ENCODE measurements at places on chromosomes 5 and 9.

GRCh38 chr9:115777610-115778009 is 376.0 kb upstream of the PAPPA start:
- no peak for DNase-seq

DNA sequence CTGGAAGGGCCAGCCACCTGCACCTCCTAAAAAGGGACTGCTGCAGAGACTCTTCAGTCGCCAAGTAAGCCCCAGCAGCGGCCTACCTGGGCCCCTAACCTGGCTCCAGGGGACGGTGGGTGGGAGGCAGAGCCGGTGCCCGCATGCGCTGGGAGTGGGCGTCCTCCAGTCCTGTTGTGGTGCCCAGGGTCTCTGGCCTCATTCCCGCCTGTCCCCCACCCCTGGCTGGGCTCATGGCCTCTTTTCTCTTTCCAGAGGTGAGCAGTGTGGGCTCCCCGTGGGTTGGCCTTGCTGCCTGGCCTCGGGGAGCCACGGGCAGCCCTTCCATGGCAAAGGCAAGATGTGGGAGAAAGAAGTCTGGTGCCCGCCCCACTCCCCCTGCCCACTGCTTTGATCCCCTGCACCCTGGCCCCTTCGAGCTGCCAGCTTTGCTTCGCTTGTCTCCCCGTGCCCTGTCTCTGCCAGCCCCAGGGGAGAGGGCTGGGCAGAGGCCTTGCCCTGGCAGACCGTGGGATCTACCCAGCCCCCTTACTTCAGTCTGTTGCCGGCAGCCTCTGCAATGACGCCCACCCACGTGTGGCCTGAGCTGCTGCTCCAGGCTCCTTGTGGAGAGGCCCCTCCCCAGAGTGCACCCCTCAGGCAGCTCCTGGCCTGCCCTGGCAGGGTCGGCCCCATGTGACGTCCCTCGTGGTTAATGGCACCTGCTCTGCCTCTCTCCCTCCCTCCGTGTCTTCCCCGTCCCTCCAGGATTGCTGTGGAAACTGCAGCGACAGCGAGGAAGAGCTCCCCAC is 5.4 kb upstream of the PRR7 start:
- no peak for DNase-seq

- DNase-seq, result no peak
Measured at GRCh38 chr5:130136300-130136699, 232.0 kb downstream of the CHSY3 start.

DNA sequence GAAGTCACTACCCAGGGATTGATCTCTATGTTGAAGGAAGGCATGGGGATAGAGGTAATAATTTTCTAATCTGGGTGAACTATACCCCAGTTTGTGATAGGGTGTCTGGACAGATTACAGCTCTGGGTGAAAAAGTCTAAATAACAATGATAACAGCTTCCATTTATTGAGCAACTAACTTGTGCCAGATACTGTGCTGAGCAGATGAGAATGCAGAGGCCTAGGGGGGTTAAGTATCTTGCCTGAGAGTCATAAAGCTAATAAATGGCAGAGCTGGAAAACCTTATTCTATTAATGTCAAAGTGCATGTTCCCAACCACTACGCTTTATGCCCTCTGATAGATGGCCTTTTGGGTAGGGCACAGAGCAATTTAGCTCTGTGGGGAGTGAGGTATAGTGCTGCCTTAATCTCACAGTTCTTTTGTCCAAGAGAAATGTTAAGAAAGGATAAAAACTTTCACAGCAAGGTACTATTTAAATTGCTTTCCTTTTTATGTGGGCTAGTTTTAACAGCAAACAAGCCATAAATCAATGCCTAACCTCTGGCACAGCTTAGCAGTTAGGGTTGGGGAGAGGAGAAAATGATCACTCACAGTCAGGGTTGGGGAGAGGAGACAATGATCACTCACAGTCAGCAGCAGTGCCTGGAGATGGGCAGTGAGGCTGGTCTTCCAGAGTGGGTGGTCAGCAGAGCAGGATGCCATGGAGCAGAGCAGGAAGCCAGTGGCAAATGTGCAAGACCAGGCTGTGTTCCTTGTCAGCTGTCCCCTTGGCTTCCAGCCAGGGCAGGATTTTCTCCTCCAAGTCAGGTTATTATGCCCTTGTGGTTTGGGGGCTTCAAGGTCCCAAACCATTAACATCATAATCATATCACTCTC is 187.0 kb downstream of the CARTPT start:
- DNase-seq, result no peak

GRCh38 chr9:138028596-138028995 is 151.0 kb downstream of the CACNA1B start:
- DNase-seq, result no peak

DNA sequence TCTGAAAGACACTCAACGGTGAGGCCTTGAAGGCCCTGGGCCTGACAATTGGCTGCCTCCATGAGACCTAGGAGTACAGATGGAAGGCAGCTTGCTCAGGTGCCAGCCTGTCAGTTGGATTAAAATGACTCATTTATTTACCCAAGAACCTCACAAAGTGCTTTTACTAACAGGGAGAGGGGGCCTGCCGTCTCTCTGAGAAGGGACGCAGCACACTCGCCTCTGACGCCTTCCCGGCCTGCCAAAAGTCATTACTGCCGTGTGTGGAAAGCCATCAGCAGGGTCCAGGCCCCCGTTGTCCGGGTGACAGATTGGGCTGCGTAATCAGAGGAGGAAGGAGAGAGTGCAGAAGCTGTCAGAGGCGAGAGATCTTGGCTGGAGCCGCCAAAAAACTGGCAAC is 32.4 kb downstream of the DDX31 start:
- no peak for DNase-seq

GRCh38 chr5:171663311-171664085 is 122.1 kb upstream of the SMIM23 start:
- no peak for DNase-seq

GRCh38 chr9:93594041-93594756 is 17.8 kb downstream of the PHF2 start:
- DNase-seq, result no peak

GRCh38 chr5:82466986-82467561 is 188.9 kb upstream of the RPS23 start:
- DNase-seq, result no peak

GRCh38 chr5:147963436-147963835 is 57.1 kb upstream of the C5orf46 start:
- DNase-seq, result no peak

GRCh38 chr9:134071149-134071548 is 3.3 kb upstream of the BRD3 start:
- DNase-seq, result no peak

GRCh38 chr9:88747768-88748167 is 212.8 kb downstream of the NXNL2 start:
- no peak for DNase-seq

DNA sequence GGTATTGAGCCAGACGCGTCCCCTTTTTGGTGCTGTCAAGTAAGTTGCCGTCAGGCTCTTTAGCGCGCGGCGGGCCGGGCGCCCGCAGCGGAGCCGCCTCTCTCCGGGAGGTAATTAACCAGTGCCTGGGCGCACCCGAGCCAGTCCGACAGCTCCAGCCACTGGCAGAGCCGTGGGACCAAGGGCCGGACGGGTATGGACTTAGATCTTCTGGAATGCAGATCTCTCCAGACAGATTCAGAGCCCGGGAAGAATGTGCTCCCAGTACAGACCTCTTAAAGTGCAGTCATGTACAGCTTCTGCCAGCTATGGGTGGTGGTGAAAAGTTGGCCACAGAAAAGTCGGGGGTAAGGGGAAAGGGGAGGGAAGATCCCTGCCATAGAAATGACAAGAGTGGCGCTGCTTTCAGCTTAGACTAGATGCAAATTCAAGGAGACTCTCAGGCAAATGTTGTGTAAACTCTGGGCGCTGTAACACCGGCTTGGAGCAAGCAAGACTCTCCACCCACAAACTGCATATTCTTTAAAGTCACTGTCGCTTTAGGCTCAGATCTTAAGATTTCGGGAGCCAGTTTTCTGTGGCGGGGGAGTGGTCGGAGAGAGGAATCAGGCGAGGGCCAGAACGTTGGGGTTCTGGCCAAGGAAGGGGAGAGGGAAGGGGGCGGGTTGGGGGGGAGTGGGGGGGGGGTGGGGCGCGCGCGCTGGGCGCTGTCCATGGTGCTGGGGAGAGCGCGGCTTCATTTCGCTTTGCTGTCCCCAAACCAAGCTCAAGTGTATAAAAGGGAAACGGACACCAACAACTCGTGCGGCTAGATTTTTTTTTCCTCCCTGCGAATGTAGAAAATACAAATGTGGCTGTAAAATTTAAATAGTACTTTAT is 29.2 kb downstream of the NR2F1 start:
- DNase-seq, result no peak

DNA sequence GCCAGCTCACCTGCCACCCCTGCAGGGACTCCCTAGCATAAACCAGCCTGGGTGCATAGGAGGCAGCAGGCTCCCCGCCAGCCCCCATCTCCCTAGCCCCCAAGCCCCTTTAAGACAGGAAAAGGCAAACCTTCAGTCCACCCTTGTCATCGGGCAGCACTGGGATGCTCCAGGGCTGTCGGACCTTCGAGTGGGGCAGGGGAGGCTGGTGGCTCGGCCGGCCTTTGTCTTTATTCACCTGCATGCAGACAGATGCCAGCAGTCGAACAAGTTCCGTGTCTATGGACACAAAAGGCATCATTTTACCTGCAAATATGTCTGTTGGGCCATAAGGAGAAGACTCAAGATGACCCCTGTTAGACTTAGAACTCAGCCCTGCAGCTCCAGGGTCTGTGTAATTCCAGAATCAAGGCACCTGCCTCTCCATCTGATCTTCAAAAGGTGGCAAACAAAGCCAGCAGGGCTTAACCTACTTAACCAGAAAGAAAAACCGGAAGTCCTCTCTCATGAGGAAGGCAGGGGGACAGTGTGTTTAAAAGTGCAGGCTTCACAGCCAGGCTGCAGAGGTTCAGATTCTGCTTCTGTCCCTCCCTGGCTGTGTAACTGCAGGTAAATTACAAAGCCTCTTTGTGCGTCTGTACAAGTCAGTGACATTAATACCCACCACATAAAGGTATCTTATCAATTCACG is 16.2 kb downstream of the ANKS6 start:
- no peak for DNase-seq

Measured in stimulated activated CD8-positive, alpha-beta memory T cell treated with anti-CD3 and anti-CD28 coated beads, Interleukin-2, amount 100 ng/mL, for 48 hours (primary cell).